ENCODE measurements at places on chromosomes 3 and 15.
A peak's percentile ranks its signal among the peaks of the same experiment; 100 is the strongest.

GRCh38 chr3:13364602-13365271 lies 55.4 kb downstream of the NUP210 start:
- DNase-seq = no peak

DNA sequence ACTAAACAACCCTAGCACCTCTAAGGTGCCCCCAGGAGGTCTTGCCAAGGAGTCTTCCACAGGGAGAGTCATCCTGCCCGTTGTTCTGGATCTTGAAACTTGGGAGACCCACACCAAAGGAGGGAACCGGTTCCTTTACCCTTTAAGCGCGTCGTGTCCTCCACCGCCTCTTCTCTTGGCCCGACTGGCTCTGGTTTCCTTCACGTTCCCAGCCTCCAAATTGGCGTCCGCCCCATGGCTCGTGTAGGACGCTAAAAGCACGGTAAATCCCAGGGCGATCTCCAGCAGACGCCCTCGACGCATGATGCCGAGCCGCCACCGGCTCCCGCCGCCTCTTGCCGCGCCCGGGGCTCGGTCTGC lies 1.1 kb downstream of the FBN1 start:
- no peak for DNase-seq

DNA sequence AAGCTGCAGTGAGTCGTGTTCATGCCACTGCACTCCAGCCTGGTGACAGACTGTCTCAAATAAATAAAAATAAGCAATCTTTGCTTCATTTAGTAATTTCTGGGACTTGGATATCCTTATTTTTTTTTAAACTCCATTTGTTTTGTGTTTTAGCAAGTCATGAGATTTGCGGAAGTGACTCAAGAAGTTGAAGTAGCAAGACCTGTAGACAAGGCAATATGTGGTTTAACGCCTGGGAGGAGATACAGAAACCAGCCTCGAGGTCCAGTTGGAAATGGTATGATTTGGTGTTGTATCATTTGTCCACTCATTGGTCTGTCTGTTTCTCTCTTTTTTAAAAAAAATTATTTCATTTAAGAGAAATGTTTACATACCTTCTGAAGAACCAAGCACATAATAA lies 16.6 kb upstream of the RPLP1 start:
- DNase-seq = no peak

DNA sequence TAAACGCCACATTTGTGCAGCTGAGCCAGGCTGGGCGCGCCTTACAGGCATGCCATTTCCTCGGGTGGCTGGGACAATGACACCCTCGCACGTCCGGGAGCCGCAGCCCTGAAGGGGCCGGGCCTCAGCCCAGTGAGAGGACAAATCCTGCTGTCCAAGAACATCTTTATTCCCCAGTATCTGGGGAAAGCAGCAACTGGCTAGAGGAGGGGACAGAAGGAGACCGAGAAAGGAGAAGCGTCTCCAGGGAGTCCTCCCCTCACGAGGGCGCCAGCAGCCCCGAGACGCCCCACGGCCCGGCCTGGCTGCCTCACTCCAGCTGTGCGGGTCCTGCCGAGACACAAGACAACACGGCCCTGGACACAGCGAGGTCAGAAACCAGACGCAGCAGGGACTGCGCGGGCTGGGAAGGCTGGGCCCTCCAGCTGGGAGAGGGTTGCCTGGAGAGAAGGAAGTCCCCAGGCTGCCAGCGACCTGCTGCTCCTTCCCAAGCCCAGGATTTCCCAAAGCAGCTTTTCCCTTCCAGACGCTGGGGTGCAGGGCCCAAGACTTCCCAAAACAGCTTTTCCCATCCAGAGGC lies 130.2 kb downstream of the CHSY1 start:
- DNase-seq = peak; percentile 34

- DNase-seq = no peak
Observed at GRCh38 chr3:191557322-191557721, 96.4 kb downstream of the PYDC2 start.

DNA sequence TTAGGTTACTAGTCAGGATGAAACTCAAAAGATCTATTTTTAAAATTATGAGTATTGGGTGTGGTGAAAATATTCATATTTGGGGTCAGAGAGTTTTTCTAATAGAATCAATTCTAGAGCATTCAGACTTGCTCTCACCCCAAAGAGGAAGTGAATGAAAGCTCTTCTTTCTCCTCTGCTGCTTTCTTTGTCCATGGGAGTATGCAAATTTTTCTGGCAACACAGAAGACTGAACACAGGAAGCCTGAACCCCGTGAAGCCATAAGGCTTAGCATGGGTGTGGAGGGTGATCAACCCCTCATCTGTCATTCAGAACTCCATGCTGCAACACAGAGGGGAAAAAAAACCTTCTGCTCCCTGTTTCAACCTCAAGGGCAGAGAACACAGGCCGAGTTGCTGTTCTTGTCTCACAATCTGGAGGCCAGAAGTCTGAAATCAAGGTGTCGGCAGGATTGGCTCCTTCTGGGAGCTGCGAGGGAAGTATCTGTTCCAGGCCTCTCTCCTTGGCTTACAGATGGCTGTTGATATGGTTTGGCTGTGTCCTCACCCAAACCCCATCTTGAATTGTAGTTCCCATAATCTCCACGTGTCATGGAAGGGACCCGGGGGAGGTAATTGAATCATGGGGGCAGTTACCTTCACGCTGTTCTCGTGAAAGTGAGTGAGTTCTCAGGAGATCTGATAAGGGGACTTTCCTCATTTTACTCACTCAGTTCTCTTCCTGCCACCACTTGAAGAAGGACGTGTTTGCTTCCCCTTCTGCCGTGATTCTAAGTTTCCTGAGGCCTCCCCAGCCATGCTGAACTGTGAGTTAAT lies 33.7 kb upstream of the CD47 start:
- DNase-seq = peak; percentile 61

GRCh38 chr3:72338942-72339669 lies 509.1 kb downstream of the SHQ1 start:
- no peak for DNase-seq

GRCh38 chr3:134544316-134544715 lies 58.5 kb downstream of the CEP63 start:
- DNase-seq = no peak

DNA sequence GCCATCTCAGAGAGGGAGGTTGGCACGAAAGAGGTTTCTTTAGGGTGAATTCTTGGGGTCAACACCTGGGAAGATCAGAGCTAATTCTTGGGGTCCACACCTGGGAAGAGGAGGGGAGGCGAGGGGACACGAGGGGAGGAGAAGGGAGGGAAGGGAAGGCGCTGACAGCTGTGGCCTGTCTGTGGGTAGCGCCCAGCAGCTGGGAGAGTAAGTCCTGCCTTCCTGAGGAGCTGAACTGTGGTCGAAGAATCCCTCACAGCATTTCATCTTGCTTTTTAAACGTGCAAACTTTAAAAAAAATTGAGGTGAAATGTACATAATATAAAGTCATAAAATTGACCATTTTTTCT lies 63.2 kb upstream of the CGNL1 start:
- no peak for DNase-seq

- no peak for DNase-seq
Observed at GRCh38 chr15:45573961-45574629, 13.1 kb upstream of the BLOC1S6 start.

- no peak for DNase-seq
Observed at GRCh38 chr3:141379250-141379966, 11.1 kb downstream of the ZBTB38 start.

DNA sequence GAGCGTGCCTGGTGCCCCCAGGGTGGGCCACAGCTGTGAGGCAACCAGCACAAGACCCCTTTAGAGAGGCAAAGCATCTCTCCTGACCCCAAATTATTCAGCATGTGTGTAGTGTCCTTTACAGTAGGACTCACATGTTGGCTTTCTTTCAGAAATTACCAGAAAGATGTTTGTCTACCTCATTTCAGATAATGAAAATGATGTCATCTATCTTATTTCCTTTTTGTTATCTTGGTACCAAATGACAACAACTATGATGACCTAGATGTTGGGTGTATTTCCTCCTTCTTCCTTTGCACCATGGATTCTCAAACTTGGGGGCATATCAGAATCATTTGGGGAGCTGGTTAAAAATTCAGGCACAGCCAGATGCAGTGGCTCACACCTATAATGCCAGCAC lies 50.5 kb downstream of the DAPK2 start:
- DNase-seq = no peak

DNA sequence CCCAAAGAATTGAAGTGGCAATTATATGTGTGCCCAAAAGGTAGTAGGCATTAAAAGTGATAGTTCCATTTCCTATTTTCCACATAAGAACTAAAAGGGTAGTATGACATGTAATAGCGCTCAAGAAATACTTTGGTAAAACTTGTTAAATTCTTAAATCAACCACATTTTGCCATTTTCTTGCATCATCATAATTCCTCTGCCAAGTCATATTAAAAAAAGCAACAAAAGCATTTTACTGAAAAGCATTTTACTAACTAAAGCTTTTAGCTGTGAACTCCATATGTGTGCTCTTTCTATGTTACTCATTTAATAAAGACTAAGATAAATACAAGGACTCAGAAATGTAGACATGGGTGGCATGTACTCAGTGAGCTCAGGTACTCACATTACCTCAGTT lies 70.1 kb downstream of the GPR160 start:
- no peak for DNase-seq

DNA sequence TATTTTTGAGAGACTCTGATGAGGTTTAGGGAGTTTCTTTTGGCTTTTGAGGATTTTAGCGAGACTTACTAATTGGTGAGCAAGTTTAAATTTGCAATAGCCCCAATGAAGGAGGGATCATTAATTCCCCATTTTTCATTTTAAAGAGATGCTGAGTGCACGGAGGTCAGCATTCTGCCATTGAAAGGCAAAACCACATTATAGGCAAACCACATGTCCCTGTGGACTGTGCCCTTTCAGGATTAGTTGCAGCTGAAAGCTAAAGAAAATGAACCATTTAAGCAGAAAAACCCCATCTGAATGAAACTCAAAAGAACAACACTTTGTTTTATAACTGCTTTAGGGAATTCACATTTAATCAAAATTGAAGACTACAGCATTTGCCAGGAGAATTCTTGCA lies 246.5 kb downstream of the PDZRN3 start:
- DNase-seq = no peak

- no peak for DNase-seq
Observed at GRCh38 chr3:156808025-156808424, 18.1 kb upstream of the LEKR1 start.

- DNase-seq = peak; percentile 4
Observed at GRCh38 chr3:126338790-126339288, 18.4 kb downstream of the KLF15 start.

DNA sequence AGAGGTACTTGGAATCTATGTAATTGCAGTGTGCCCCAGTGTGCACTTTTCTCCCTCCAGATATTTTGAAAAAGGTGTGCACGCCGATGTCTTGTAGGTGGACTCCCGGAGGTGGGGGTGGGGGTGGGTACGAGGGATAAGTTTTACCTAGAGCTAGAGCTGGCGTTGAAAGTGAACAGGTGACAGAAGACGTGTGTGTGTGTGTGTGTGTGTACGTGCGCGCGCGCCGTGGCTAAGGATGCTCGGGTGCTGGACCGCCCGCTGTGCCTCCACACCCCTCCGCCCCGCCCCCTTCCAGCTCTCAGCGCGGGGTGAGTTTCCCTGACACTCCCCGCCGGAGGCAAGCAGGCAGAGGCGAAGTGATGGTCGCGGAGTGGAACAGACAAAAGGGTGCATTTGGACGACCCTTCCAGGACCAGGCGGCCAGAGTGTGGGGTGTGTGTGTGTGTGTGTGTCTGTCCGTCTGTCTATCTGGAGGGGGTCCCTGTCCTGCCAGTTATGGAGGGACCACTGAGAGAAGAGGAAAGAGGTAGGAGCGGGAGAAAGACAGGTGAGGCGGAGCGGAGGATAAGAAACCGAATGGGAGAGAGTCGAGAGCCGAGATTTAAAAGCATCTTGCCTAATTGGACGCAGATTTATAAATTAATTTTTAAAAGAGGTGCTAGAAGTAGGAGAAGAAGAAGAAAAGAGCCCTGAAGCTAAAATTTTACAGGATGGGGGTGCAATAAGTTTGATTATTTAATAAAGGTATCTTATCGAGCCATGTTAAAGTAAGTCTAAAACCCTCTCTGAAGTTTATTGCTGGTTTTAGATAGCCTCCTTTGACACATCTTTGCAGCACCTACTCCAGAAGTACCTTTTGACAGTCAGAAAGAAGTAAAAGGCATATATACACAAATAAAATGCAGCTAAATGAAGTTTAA lies 335.8 kb upstream of the THRB start:
- DNase-seq = no peak

- DNase-seq = no peak
Observed at GRCh38 chr15:70669006-70669602, 94.3 kb downstream of the UACA start.

GRCh38 chr15:100341239-100341749 lies 481 bp downstream of the ADAMTS17 start:
- DNase-seq = no peak

DNA sequence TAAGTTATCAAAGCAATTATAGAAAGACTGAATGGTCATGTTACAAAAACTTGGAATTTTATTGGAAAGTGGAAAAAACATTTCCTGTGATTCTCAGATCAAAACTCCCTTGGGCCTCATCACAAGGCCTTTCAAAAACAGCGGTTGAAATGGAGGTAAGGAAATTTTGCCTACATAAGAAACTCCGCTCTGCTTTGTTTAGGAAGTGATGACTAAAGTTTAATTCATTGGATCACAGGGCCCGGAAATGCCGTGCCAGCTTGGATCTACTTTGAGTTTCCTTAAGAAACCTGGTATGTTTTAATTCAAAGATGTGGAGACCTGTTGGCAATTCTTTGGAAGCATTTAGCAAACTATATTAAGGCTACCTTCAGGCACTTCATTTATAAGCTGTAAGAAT lies 143.9 kb upstream of the MME start:
- no peak for DNase-seq

DNA sequence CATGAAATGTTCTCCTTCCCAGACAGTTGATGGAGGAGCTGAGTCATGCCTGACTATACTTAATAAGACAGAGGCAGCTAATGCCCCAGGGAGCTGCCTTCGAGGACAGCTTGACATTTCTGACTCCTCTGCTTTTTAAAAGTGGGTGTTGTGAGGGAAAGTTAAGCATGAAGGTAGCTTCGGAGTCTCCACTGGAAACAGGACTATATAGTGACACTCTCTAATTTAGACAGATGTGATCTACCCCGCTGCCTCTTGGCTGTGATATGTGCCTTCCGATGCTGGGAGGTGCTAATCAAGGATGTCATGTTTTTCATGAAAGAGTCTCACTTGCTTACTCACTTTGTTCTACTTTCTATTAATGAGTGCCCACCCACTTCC lies 72.7 kb downstream of the IL1RAP start:
- no peak for DNase-seq

- DNase-seq = no peak
Observed at GRCh38 chr3:24290596-24290995, 204.1 kb downstream of the THRB start.

GRCh38 chr15:87500240-87500639 lies 756.3 kb downstream of the NTRK3 start:
- no peak for DNase-seq

DNA sequence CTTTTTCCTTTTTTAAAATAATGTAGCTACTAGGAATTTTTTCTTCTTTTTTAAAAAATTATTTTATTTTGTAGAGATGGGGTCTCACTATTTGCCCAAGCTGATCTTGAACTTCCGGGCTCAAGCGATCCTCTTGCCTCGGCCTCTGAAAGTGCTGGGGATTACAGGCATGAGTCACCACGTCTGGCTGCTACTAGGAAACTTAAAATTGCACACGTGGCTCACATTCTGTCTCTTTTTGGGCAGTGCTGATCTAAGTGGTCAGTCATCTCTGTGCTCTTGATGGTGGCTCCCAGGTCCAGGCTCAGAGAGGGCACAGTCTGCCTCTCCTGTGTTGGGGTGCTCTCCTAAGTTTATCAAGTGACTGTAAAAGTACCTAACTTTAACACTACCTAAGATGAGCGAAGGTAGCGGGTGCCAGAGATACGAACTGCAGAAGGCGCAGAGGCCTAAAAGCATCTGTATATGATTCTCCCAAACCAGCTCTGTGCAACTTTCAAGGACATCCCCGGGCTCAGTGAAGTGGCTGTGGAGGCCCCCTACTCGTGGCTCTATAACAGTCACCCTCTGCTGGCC lies 52.9 kb upstream of the SEC13 start:
- no peak for DNase-seq

All from activated B cell treated with CpG ODN at 0.5 μM for 24 hours (primary cell).